ENCODE measurements at places on chromosomes 5 and 9.

DNA sequence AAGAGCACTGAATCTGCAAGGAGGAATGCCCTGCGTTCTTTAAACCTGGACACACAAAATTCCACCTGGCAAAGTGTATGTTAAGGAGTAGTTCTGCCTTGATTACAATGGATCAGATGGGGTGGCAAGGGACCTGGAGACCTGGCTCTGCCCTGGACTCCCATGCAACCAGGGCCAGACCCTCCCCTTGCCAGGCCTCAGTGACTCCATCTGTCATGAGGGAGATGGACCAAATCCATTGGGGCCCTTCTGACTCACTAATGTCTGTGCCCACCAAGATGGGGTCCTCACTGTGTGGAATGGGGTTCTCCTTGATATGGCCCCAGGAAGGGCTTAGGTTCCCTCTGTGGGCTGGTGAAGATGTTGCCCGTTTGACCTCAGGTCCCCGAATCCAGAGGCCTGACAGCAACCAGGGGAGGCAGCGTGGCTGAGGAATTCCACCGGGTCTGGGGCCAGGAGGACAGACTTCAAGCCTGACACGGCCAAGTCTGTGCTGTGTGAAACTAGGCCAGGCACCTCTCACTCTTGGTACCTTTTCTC is 100.3 kb downstream of the PAX5 start:
- DNase-seq = no peak

- DNase-seq = no peak
Measured at GRCh38 chr5:126499853-126500342, 76.7 kb downstream of the GRAMD2B start.

- DNase-seq = peak; percentile 30
Measured at GRCh38 chr5:59188419-59189225, 605.7 kb downstream of the RAB3C start.

GRCh38 chr5:671459-672328 is 21.5 kb downstream of the TPPP start:
- peak; percentile 38 for DNase-seq

- no peak for DNase-seq
Measured at GRCh38 chr5:172699999-172700364, 58.9 kb downstream of the NEURL1B start.

GRCh38 chr5:65823204-65823603 is 101.2 kb downstream of the NLN start:
- DNase-seq = no peak

DNA sequence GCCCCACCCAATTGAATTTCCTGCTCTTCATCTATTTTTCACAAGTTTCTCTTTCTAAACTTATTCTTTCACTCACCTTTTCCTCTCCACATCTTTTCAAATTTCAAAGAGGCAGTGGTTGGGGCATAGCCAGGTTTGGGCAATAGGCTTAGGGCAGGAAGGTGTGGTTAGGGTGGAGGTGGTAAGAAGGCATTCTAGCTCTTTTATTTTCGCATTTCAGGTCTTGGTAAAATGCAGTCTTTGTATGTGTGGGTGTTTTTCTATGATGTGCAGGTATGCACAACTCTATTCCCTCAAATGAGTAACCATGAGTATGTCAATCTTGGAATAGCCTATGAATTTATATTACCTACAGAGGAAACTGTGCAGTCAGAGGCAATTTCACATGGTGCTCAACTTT is 129.8 kb upstream of the IFNE start:
- DNase-seq = peak; percentile 5

Measured in stimulated activated CD4-positive, alpha-beta T cell treated with anti-CD3 and anti-CD28 coated beads, Interleukin-15, amount 100 ng/mL, for 1 hour (primary cell).